ENCODE measurements at places on chromosomes 5 and 9.
A peak's percentile ranks its signal among the peaks of the same experiment; 100 is the strongest.

DNA sequence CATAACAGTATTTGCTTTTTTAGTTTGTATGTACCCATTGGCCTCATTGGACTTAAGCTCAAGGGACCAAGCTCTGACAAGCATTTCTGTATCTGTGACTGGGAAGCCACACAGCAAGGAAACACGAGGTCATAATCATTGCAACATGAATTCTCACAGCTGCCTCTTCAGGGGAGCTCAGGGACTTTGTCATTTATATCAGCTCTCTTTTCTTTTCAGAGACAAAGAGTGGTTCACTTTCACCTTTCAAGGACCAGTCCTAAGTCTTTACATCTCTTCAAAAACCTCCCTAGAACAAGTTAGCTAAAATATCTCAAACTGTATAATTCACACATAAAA, 58.6 kb downstream of the ADAMTS12 start:
- no peak for DNase-seq

- peak; percentile 80 for DNase-seq
These were observed 145.5 kb upstream of the MAP3K1 start for GRCh38 chr5:56669534-56670483.

- no peak for DNase-seq
These were observed 58.2 kb upstream of the PRR16 start for GRCh38 chr5:120405923-120406322.

DNA sequence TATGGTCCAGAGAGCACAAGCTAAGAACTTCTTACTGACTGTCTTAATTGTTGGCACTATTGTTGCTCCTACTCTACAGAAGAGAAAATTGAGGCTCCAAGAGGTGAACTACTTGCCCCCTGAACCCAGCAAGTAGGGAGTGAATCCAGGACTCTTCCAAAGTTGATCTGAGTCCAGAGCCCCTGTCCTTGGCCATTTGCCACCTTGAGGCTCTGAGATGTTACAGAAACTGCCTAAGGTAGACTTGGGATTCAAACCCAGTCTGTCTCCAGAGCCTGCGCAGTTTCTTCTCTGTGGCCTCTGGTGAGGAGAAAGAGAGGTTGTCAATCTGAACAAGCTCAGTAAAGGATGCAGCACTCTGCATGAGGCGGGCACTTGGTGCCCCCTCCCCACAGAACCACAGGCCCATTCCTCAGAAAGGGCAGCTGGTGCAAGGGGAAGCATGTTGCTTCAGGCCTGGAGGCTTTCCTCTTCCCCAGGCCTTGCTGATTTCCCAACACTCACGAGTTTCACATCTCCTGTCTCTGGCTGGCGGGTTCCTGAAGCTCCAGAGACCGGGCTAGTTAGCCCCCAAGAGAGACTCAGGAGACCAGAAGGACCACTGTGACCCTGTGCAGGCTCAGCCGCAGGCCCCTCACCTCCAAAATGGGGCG, 2.9 kb upstream of the LCP2 start:
- DNase-seq = peak; percentile 44

- no peak for DNase-seq
These were observed 317.4 kb downstream of the MAN2A1 start for GRCh38 chr5:110007101-110007500.

- no peak for DNase-seq
These were observed 93.2 kb upstream of the ADAMTS16 start for GRCh38 chr5:5046680-5047502.

DNA sequence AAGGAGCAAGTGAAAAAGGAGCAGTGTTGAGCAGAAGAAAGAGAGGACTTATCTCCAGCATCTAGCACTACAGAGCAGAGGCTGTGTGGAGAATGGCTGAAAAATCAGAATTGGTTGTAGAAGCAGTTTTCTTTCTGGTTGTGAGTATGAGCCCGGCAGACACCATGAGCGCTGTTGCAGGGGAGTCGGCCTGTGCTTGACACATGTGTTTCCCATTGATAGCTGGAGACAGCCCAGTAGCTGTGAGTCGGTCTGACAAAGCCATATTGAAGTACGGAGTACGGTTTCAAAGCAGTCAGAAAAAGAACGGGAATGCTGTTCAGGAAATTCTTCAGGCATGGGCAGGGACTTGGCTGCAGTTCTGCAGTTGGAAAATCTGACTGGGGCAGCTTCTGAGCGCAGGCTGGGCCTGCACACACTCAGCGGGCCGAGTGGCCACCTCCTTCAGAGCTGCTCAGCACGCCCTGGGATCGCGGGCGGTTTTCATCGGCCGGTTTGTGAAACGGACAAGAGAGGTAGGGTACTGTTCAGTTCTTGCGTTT, at the start of gene SGCD:
Gene SGCD (plus strand): TSS at position 447 of the 542 bp plus-strand sequence.
- no peak for DNase-seq

DNA sequence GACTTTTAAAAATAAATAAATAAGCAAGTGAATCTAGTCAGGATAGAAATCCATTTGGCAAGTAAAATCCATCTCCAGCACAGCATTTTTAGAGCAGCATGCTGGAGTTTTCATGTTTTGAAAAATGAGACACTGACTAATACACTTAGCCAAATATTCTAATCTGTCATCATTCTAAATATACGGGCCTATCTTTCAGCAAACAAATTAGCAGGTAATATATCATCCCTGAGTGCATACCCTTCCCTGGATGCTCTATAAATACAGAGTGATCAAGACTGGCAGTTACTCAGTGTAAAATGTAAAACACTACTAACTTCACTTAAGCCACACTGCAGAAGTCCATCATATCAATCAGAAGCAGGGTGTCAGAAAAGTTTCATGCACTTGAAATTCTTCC, 58.4 kb downstream of the MLLT3 start:
- no peak for DNase-seq

DNA sequence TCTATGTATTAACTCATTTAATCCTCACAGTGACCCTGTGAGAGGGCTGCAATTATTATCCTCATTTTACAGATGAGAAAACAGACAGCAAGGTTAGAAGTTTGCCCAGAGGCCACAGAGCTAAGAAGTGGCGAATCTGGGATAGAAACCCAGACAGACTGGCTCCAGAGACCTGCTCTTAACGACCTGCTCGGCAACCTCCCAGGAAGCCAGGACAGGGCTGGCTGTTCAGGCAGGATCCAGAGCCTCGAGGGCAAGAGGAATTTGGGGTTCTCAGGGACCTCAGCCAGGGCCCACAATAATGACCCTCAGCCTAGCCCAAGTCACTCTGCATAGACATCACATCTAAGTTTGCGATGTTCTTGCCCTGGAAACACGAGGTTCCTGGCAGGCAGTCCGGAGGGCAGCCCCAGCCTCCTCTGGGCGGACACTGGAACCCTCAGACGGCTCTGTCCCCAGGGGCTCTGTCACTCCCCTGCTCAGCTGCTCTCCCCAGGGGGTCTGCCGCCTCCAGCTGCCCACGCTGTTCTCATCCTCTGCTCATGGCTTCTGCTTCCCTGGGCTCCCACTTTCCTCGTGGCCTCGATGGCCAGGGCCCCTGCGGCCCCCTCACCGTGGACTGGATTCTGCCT, 138.5 kb upstream of the ERCC6L2 start:
- no peak for DNase-seq

DNA sequence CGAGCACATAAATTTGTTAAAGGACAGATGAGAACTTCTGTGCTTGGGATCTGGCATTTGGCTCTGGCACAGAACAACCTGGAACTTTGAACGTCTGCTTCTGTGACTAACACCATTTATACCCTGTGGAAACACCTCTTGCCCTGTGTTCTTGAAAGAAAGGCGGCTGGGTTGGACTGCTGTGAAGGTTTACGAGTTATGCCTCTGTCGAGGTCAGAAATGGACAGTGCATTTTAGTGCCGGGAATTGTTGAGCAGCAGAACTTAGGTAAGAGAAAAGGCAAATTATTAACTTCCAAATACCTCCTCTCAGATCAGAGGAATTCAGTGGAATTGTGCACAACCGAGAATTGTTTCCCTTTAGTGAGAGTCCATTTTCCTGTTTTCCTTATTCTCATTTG, 14.1 kb upstream of the INIP start:
- DNase-seq = no peak

- DNase-seq = no peak
These were observed 4.8 kb upstream of the ENTPD2 start for GRCh38 chr9:137058521-137059234.

GRCh38 chr5:54825005-54825404, 160.4 kb downstream of the ESM1 start:
- DNase-seq = no peak

DNA sequence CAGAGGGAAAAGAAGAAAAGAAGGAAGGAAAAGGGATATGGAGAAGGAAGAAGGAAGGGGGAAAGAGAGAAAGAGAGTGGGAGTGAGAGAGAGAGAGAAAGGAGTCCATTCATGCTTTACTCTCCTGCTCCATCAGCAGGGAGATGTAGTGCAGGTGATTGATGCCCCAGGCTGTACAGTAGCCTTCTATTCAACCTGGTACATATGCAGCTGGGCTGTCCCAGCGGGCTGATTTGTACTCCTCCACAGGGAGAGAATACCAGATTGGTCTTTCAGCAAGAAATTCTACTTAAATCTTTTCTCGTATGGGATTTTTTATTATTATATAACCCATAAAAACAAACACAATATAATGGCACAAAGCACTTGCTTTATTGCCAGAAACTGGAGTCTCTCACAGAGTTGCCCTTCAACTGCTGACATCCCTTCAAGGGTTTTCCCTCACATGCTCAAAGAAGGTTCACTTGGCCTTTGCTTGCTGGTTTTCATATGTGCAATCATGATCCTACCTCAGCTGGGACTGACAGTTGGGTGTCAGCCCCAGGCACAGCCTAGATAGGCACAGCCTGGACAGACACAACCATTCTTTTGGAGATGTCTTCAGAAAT, 380.1 kb upstream of the RIOK2 start:
- DNase-seq = no peak

DNA sequence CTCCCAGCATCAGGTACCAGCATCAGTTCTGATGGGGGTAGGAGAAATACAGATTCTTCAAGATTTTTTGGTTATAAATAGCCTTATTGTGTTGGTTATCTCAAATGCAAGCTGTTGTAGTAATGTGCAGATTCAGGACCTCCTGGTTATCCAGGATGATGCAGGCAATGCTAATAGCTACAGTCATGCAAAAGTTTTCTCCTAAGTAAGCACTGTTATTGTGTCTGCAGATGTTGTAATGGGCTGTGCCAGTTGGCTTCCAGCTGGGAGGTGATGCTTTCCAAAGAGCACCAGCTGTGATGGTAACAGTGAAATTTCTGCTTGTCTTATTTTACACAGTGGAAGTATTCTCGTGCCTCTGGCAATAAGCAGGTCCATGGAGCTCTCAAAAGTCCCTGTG, 719.2 kb upstream of the CTNND2 start:
- DNase-seq = no peak

DNA sequence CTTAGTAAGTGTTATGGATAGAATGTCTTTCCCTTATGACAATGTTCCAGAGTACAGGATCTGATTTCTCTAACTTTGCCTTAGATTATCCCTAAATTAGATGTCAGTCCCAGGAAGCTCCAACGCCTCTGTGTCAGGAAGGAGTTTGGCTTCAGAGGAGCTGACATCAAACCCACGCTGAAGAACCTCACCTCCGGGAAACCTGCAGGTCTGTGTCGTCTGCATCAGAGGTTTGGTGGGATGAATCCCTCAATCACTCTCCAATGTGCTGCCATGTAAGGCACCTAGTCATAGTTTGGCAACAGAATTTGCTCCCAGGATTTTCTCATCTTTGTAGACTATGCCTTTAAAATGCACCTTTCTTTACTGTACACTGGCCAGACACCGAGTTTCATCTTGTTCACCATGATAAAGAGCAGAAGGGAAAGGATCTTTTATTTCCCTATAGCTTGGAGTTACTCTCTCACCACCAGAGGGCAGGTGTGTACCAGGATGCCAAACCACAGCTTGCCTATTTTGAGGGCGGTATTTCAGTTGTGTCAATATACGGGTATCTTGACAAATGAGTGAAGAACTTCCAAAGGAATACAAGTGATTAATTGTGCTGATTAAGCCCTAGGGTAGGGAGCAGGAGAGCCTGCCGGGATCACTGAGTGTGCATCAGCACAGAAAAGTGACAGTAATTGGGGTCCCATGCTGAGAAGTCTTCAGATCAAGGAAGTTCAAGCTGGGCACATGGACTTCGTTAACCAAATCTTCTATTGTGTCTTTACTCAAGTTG, 23.4 kb downstream of the MINAR2 start:
- DNase-seq = no peak

DNA sequence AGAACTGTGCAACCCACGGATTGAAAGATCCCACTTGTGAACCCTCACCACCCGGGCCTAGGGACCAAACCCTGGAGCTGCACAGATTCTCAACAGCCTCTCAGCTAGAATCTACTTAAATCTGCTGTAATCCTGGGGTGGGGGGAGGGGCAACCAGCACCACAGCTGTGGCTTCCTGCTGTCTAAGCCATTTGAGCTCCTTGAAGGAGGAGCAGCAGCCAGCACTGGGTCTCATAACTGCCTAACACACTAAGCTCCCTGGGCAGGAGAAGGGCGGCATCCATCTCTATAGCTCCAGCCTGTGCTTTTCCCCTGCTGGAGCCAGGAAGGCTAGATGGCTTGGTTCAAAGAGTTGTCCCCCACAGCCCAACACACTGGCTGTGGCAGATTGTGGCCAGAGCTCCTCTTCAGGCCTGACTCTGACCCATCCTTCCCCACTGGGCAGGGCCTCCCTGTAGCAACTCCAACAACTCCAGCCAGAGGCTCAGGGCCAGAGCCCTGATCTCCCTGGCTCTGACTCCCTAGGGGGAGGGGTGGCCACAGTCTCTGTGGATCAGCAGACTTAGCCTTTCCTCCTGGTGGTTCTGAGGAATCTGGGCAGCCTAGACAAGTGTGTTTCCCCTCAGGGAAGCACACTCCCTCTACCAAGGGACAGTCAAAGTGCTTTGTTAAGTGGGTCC, 72.0 kb upstream of the C9orf72 start:
- DNase-seq = no peak

All from CD4-positive, alpha-beta T cell treated with Interferon gamma for 1 hour (primary cell).